ENCODE measurements at places on chromosomes 3 and 15. TPM values are rescaled to one million over a fixed set of nuclear protein-coding genes. Genes with fewer than 3 reads are reported as not detected.

ACP3 gene
- 0.37 TPM for polyA plus RNA-seq

CYP1A1 gene
- polyA plus RNA-seq: not detected

CD86 gene
- polyA plus RNA-seq: not detected

TMEM41A gene
- 13.8 TPM for polyA plus RNA-seq

DNA sequence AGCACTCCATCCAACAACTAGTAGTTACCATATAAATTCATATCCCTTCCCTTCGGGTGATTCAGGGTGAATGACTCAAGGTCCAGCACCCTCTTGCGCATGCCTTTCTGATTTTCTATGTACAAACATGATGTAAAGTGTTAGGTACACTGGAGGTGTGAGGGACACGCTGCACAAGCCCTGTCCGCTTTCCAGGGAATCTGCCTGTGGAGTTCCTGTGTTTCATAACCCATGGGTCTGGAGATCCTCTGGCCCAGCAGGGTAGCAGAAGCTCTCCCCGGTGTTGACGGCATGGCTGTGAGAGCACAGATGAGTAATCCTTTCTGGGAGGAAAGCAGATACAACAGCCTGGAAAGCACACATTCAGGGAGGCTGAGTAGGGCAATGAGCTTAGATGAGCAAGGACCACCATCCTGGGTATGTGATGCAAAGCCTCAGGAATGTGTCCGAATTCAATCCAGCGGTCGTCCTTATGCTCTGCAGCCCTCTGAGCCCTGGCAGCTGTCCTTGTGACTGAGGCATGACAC is 142.9 kb upstream of the TP63 start:
- no peak for DNase-seq

DNA sequence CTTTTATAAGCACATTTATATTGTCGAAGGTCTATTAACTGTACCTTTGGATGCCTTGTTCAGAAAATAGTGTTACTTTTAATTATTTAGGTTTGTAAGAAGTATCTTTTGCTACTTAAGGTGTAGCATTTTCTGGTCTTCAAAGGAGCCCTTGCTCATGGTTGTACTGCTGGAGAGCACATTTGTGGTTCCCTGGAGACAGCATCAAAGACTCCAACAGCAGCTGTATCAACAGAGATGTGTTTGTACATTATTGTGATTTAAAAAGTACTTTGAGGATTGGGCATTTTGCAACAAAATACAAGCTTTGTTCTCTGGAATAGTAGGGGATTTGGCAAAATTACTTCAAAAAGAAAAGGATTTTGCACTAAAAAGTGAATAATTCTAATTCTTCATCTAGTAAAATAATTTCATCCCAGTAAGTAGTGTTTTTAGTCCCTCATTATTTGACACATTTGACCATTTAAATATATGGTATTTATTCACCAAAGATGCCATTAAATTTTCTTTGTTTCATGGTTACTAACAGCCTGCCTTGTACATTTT is 16.5 kb downstream of the TBC1D23 start:
- no peak for DNase-seq

SECISBP2L gene
- polyA plus RNA-seq: 33.6 TPM

CILP gene
- 0.09 TPM for polyA plus RNA-seq

MBD4 gene
- polyA plus RNA-seq: 17.5 TPM

GRCh38 chr3:160698599-160699195 is 21.7 kb downstream of the ARL14 start:
- no peak for DNase-seq

- DNase-seq: no peak
Measured at GRCh38 chr3:44066806-44067205, 174.9 kb upstream of the TOPAZ1 start.

ZNF502 gene
- polyA plus RNA-seq: 3.2 TPM

DNA sequence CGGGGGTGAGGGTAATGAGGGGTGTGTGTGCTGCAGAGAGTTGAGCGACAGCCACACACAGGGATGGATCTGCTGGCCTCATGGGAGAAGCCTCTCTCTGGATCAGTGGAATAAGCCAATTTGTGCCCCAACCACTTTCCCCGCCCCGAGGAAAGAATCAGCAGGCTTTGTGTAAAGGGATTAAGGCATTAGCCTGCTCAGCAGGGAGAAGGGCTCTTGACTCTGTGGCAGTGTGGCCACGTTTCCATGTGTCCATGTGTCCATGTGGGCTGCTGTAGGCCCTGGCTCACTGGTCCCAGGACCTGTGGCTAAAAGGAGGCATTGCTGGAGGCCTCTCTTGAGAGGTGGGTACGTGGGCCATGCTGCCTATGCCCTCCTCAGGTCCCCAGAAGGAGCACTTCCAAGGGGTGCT is 104.7 kb downstream of the HMG20A start:
- no peak for DNase-seq
